ENCODE measurements at places on chromosomes 1 and 21.

GRCh38 chr1:161404051-161404597, 36.4 kb upstream of the CFAP126 start:
- DNase-seq: no peak

DNA sequence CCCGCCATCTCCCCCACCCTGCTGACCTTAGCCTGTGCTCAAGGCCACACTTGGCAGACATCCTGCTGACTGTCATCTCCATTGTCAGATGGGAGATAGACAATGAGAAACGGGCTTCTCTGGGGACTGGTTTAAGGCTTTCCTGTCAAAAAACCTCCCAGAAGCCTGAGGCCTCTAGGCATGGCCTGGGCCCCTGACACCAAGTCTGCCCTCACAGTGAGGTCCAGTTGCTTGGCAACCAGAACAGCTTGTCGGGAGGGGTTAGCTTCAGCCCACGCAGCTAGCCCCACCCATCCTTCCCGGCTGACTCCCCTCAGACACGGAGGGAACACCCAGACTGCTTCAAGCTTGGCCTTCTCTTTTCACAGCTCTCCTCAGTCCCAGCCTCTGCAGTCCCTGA, 11.0 kb downstream of the PLEKHA6 start:
- peak; percentile 74 for DNase-seq

DNA sequence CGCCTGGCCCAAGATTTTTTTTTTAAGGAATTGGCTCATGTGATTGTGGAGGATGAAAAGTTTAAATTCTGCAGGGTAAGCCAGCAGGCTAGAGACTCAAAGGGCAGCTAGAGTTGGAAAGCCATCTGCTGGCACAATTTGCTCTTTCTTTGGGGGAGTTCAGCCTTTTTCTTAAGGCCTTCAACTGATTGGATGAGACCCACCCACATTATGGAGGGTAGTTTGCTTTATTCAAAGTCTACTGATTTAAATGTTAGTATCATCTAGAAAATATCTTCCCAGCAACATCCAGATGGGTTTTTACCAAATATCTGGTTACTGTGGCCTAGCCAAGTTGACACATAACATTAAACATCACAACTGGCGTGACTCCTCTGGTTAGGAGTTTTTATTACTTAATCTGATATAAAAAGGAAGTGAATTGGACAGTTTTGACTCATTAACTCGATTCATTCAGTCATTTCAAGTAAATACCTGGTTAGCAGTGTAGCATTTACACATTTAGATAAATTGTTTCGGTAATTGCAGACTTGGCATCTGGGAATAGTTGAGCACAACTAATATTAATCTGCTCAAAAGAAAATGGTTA, 12.4 kb downstream of the HOOK1 start:
- no peak for DNase-seq

- DNase-seq: no peak
Measured at GRCh38 chr1:81340239-81340638, 460.5 kb upstream of the ADGRL2 start.

DNA sequence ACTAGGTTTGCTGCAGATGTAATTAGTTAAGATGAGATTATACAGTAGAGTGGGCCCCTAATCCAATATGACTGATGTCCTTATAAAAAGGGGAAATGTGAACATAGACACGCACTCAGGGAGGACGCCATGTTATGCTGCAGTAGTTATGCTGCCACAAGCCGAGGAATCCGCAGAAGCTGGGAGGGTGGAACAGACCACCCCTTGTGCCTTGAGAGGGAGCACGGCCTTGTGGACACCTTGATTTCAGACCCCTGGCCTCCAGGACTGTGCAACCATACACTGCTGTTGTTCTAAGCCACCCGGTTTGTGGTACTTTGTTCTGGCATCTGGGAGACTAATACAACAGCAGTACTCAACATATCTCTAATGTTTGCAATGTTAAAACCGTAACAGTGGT, 57.9 kb upstream of the HIVEP3 start:
- no peak for DNase-seq

- DNase-seq: peak; percentile 58
Measured at GRCh38 chr1:74689621-74690363, 16.2 kb upstream of the ERICH3 start.

- no peak for DNase-seq
Measured at GRCh38 chr1:226686440-226687425, 52.3 kb downstream of the ITPKB start.

- no peak for DNase-seq
Measured at GRCh38 chr1:157181258-157181657, 43.1 kb upstream of the ETV3 start.

DNA sequence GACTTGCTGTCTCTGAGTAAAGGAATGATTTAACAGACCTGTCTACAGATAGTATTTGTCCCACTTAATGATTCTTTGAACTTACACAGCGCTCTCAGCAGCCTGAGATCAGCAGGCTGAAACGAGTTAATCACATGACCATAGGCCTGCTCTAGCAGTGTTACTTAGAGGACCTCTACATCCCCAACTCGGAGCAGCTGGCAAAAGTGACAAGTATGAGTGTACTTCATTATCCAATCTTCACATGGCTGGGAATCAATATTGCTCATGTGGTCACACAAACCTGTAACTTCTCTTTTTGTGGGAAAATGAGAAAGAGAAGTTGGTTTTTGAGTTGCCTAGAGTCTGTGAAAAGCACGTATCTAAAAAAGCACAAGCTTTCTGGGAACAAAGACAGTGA, 11.4 kb upstream of the ATP13A2 start:
- no peak for DNase-seq

GRCh38 chr1:32272557-32273390, 19.1 kb upstream of the HDAC1 start:
- DNase-seq: no peak

GRCh38 chr21:39730418-39731157, 14.4 kb upstream of the IGSF5 start:
- no peak for DNase-seq

- no peak for DNase-seq
Measured at GRCh38 chr1:178571807-178572206, 58.9 kb downstream of the TEX35 start.

DNA sequence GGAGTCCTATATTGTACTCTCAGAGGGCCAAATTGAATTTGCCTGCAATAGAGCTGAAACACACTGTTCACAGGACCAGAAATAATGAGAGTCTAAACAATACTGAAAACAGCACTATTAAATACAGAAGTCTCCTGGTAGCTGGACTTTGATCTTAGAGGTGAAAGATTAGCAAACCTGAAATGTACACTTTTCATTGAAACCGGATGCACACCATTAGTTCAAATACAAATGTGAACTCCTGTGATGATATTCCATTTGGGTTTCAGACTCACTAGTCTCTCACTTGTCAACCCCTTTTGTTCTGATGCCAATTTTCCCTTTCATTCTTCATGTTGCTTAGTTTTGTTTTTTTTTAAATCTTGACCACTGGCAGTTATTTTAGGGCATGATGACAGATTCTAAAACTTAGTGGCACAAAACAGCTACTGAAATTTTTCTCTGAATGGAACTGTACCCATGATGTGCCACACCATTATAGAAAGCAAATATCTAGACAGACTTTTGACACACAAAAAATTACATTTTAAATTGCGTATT, 5.9 kb upstream of the TNFSF4 start:
- no peak for DNase-seq

Data from left renal pelvis (tissue), 4 donors.